ENCODE measurements at places on chromosomes 2 and 18.

DNA sequence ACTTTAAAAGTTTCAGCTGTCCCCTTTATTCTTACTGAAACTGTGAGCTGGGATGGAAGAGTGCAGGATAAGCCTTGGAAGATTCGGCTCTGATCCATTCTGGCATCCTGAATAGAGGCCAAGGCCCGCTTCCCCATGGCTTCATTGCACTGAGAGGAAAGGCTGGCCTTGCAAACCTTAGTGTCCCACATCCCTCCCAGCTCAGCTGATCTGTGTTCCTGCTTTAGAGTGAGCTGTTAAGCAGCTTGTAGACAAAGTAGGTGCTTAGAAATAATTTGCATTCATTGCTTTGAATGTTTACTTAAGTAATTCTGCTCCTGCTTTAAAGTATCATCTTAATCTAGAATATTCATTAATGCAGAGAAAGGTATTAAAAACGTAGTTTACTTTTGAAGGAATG is 169.6 kb upstream of the BOD1L2 start:
- DNase-seq, result no peak

DNA sequence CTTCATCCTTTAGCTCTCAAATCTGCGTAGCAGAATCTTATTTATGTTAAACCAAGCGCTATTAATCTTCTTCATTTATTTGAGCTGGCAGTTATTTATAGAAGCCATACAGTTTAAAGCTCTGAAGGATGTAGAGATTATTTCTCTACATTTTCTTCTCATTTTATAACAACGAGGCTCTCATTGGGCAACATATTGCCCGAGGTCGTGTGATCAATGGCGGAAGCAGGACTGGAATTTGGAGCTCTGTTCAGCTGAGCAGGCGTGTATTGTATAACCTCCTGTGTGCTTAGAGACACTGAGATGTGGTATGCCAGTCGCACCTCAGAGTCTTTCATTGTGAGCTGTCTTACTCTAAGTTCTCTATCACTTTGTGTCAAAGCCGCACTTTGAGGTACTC is 17.5 kb upstream of the DRC1 start:
- no peak for DNase-seq

- no peak for DNase-seq
Observed at GRCh38 chr2:18119883-18120282, 241.4 kb downstream of the KCNS3 start.

DNA sequence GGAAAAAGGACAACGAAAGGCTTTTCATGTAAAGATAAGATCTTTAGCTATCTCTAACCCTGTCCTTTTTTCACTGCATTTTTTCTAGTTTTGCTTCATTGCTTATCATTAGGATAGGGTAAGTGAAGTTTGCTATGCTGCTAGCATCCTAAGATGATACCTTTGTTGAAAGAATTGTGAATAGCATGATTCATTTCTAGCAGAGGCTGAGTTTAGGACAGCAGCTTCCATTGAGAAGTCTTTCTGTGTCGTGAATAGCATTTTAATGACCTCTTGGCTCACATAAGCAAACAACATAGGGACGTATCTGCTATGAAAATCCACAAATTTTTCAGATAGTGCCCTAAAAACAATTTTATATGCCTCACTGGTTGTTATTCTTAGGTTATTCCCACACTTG is 36.4 kb upstream of the GAREM2 start:
- no peak for DNase-seq

- DNase-seq, result no peak
Observed at GRCh38 chr2:112021781-112022231, 33.3 kb upstream of the TMEM87B start.

DNA sequence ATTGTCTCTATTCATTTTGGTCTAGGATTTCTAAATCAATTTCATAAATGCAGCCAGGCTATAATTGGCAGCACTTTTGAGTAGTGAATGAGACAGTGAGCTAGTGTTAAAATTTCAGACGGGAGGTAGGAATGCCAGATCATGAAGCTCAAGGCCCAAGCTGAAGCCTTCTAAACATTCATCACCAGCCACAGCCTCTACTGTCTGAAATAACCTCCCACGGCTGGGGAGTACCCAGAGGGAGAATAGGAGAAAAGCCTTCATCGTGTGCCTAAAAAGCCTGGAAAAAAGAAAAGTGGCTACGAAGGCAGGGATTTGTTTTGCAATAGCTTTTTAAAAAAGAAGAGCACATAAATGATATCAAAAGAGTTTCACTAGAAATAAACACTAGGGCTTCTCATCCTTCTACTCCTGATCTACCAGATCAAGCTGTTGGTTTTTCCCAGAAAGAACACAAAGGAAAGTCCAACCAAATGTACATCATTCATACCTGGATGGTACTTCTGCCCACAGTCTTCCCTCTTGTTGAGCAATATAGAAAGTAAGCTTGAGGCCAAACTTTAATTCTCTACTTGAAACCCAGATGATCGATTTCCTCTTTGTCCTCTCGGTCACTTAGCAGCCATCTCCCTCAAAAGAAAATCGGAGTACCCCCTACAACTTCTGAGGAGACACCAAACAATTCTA is 48.1 kb upstream of the SLC39A10 start:
- no peak for DNase-seq

DNA sequence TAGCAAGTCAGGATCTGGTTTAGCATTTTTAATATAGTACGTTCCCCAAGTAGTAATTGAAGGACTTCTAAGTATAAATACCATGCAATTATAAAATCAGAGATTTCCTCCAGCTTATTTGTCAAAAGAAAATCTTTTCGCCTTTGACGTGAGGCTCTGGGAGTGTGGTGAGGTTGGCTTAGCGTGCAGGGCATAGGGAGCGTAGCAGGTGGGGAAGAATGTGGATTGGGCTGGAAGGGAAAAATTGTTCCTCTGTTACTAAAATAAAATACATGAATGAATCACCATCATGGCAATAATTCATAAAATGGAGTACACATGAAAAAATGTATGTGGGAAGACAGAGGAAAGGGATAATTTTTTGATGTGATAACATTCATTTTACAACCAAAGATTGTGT is 5.4 kb upstream of the IL1RL2 start:
- no peak for DNase-seq

- DNase-seq, result no peak
Observed at GRCh38 chr2:189512879-189513278, 67.7 kb downstream of the SLC40A1 start.

- DNase-seq, result no peak
Observed at GRCh38 chr2:199994896-199995295, 39.5 kb downstream of the MAIP1 start.

DNA sequence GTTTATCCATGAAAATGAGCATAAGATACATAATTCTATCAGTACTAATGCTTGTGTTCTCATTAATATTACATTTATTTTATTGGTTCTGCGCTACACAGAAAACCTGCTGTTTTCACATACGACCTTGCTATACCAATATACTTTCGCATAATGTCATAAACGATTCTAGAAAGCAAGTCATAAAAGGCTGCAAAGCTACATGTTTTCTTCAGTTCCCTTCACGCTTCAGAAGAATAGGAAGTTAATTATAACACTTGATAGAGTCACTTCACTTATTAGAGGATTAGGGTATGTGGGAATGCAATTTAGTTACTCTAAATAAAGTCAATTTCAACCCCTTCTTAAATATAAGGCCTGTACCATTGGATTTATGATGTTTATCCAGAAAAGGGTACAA is 29.0 kb downstream of the PSME4 start:
- DNase-seq, result no peak

DNA sequence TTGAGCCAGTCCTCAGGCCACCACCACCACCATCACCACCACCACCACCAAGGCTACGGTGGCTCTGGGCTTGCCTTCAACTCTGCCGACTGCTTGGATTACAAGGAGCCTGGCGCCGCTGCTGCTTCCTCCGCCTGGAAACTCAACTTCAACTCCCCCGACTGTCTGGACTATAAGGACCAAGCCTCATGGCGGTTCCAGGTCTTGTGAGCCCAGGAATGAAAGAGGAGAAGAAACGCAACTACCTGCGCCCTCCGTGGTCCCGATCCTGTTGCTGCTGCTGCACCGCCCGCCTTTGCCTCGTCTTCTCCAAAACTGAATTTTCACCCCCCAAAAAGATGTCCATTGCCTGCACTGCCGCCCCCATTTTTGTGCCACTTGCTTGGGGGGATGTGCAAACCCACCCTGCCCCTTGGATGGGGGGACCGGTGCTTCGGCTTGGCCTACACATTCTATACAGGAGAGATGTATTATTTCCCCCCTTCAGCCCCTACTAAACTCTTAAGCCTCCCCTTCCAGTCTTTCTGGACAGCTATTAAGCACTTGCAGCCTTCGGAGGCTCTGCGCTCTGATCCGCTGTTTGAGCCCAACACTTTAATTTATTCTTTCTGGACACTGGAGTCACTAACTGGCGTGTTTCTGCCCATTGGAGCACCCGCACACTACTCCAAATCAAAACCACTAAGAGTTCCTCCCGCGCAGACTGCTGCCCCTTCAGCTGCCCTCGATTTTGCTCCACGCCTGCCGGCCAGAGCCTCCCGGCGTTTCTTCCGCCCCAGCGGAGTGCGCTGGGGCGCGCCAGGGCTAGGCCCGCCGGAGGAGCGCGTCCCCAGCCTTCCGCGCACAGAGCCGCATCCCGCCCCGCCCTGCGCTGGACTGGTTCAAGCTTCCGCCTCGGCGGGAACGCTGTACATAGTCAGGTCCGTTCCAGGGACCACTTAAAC is 5.7 kb downstream of the OTX1 start:
- no peak for DNase-seq

DNA sequence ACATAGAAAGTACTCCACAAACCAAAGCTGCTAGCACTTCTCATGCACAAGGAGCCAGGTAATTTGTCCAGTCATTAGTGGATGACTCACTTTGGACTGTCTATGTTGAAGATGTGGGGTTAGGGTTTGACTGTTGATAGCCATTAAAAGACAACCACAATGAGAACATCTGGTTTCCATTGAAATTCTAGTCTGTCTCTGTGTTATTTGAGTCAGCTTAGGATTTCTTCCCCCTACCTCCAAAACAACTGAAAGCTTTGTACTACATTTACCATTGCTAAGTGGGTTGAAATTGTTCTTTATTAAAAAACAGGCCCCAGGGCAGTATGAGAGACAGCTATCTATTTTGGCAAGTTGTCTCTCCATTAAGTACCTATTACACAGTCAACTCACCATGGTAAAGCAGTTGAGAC is 50.2 kb upstream of the ANKRD44 start:
- DNase-seq, result no peak

GRCh38 chr18:77141401-77142118 is 9.0 kb upstream of the MBP start:
- no peak for DNase-seq

GRCh38 chr2:130327703-130328527 is 14.8 kb upstream of the IMP4 start:
- DNase-seq, result no peak

DNA sequence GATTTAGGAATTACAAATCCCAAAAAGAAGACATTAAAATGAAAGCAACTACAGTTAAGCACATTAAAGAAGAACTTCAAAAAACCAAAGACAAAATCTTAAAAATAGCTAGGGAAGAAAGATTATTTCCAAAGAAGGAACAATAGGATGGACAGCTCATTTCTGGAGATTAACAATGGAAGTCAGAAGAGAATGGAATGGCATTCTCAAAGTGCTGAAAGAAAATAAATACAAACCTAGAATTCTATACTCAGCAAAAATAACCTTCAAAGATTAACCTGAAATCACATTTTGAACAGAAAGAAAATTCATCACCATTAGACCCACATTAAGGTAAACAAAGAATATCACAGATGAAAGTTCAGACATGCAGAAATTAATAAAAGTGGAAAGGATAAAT is 229.2 kb downstream of the HDAC4 start:
- DNase-seq, result no peak

DNA sequence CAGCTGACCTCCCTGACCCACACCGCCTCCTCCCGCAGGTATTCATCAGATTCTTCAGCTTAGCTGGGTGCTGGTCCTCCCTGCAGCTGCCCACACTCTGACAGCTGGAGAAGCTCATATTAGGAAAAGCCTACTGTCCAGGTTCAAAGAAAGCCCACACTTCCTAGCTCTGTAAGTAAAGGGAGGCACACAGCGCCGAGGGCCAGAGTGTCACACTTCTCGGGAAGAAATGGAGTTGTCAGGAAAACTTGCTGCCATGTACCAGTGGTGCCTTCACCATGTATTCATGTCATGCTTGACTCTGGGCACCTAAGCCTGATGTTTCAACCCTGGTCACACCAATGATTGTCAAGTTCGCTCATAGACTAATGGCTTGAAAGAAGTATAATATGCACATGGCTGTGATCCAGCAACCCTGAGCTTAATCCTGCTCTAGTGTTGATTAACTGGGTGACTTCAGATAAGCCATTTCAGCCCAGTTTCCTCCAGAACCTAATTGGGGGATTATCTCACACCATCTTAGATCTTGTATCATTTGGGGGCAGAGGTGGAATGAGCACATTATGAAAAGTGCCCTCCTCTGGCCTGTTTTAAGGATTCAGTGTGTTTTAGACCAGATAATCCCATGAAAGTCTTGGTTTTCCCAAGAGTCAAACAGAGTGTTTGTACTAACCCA is 180.3 kb upstream of the PARD3B start:
- no peak for DNase-seq

- DNase-seq, result no peak
Observed at GRCh38 chr2:127061375-127062273, 45.3 kb downstream of the BIN1 start.

DNA sequence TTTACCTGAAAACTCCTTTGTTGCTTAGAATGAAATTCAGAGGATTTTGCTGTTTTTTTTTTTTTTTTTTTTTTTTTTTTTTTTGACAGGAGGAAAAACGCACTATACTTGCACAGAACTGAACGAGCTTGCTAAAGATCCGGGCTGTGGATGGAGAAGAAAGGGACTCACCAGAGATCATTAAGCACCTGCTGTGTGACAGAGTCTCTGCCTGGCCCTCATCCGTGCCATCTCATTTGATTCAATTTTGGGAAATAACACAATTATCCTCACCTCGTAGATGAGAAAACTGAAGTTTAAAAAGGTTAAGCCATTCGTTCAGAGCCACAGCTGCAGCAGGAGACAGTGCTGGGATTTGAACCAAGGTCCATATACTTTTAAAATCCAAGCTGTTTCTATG is 775.4 kb upstream of the ID2 start:
- no peak for DNase-seq

GRCh38 chr18:32048507-32049091 is 30.0 kb downstream of the RNF125 start:
- no peak for DNase-seq

DNA sequence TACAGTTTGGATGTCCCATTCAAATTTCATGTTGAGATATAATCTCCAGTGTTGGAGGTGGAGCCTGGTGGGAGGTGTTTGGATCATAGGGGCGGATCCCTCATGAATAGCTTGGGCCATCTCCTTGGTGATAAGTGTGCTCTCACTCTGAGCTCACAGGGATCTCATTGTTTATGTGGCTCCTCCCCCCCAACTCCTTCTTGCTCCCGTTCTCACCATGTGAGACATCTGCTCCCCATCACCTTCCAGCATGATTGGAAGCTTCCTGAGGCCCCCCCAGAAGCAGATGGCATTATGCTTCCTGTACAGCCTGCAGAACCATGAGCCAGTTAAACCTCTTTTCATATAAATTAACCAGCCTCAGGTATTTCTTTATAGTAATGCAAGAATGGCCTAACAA is 3.0 kb upstream of the INPP1 start:
- DNase-seq, result no peak

All from activated CD4-positive, alpha-beta T cell treated with anti-CD3 and anti-CD28 coated beads for 4 hours (primary cell).